ENCODE measurements at places on chromosomes 12 and 14.

GRCh38 chr12:93526786-93527428 lies 45.6 kb upstream of the SOCS2 start:
- peak; percentile 77 for DNase-seq

DNA sequence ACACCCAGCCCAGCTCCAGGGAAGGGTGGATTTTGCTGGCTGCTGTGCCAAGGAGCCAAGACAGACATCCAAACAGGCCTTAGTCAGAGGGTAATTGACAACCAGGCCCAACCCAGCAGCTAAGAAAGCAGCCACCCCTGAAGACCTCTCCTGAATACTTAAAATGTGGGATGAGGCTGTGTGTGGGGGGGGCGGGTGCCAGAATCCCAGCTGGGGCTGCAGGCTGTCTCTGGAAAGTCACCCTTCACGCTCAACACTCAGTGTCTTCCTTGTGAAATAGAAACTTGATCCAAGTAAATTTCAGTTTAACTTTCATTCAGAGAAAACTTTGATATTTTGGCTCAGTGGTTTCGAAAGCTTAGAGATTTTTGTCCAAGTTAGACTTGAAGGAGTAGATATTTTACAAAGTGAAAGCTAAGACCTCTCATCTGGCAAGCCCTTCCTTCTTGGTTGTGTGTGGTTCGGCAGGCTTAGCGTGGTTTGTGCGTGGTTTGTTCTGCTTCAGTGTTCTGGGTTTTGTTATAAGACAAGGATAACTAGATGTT lies 5.1 kb downstream of the PAPLN start:
- no peak for DNase-seq

GRCh38 chr12:106073179-106073578 lies 65.6 kb downstream of the NUAK1 start:
- no peak for DNase-seq

DNA sequence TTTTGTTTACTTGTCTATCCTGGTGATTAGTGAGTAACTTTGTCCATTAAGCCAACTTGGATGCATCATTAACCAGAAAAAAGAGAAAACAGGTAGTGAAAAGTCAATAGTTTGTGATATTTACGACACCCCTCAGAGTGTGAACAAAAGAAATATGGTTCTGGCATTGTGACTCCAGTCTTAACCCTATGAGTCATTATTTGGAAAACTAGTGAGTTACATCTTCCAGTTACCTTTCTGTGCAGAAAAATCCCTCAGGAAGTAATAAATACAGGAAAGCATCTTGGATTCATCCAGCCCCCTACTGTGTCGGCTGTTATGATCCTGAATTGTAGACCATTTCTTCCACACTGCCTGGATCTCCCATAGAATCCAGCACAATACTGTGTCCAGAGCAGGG lies 379.1 kb downstream of the GALC start:
- DNase-seq, result no peak

GRCh38 chr14:65075628-65076325 lies 26.5 kb downstream of the MAX start:
- no peak for DNase-seq

All from amniotic stem cell (primary cell).